ENCODE measurements at places on chromosomes 2 and 18. TPM values are rescaled to one million over a fixed set of nuclear protein-coding genes. Genes with fewer than 3 reads are reported as not detected.
A peak's percentile ranks its signal among the peaks of the same experiment; 100 is the strongest.

DNA sequence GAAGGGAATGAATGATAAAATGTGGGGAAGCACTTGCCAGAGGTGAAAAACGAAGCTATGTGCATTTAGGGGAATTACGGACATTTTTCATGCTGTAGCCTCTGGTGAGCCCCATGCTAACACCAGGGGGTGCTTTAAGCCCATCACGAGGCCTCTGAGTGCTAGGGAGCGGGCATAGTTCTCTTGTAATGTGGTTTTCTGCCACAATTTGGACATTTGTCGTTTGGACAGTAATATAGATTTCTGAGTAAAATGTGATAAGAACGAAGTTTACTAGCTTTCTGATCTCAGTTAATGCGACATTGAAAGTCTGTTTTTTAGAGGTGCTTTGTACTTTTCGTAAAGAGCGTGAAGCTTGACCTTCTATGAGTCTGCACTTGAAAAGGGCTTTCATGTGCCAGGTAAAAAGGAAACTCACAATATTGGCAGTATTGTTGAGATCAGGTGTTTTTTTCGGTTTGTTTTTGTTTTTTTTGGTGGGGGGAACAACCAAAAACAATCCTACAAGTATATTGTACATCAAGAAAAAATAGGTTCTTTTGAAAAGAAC, 50.6 kb downstream of the TRAF3IP1 start:
- peak; percentile 51 for DNase-seq

DNA sequence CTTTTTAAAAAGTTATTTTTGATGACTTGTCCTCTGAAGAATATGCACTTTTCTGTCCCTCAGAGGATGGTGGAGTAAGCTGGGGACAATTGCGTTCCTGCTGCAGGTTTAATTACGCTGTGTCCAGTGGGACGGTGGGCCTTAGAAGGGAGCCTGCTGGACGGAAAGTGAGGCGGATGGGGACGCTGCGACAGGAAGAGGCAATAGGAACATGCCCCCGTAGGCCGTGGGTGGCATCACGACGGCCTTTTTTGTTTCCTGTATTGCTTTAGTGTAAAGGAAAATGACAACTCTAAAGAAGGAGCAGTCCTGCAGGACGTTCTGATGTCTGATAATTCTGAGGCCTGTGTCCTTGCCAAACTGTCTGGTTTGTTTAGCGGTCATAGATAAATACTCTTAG, 121.6 kb downstream of the NFATC1 start:
- DNase-seq: no peak

- no peak for DNase-seq
Measured at GRCh38 chr2:202405798-202406197, 29.7 kb downstream of the BMPR2 start.

DNA sequence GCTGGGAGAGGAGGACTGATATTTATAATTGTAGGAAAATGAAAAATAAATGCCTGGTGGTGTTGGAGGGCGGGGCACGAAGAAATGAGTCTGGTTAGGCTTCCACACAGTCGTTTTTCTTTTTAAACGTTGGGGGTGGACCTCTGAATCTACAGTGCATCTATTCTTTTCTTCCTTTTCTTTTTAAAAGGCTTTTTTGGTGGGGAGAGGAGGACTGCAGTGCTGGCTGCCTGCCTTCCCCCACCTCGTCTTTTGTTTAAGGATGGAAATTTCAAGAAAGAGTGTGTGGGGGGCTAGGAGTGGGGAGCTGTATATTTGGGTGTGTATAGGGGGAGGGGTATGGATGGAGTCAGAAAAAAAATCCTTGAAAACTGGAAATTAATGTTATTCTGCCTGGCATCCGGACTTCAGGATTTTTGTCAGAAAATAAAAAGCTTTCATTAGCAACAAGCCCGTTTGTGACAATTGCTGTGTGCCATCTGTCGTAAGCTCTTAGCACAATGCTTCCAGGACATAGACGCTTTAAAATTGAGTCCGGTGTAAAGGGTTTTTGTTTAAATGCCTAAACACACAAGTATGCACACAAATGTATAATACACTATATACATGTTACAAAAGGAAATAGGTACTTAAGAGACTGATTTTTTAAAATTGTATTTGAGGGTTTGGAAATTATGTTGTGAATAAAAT, 1.1 kb downstream of the MAP2 start:
- no peak for DNase-seq

DNA sequence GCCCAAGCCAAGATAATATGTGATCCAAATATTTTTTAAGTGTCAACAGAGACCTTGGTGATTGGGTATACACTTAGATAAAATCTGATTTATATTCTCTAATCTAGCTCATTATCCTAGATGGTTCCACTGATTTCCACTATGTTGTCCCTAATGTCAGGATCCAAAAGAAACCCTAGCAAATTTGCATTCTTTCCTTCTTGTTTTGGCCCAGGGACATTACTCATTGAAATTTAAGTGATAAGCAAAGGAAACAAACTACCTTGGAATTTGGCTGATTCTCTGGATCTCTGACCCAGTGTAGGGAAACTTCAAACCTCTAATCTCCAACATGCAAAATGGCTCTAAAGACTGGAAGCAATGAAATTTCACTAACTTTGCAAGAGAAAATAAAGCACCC, 179.8 kb upstream of the MEIS1 start:
- DNase-seq: no peak

DNA sequence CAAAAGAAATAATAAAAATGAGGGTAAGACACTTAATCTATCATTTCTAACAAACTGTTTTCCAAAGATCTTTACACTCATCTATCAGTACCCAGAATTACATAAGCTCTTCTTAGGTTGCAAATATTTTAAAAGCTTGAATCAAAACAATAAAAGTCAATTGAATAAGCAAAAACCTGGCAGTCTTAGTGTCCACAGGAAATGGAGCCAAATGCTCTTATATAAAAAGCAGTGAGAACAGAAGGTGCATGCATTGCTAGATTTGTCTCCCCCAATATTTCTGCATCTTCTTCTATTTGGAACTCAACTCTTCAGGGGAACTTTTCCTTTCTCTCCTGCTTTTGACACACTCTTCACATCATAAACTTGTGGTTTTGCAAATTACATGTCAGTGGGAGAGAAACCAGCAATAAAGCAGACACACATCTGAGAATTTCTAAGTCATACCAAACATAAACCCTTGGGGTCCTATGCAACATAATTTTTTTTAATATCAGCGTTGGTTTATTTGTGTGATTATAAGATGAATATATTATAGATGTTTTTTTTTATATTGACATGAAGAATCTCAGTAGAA, 343.9 kb upstream of the ACVR2A start:
- no peak for DNase-seq

DNA sequence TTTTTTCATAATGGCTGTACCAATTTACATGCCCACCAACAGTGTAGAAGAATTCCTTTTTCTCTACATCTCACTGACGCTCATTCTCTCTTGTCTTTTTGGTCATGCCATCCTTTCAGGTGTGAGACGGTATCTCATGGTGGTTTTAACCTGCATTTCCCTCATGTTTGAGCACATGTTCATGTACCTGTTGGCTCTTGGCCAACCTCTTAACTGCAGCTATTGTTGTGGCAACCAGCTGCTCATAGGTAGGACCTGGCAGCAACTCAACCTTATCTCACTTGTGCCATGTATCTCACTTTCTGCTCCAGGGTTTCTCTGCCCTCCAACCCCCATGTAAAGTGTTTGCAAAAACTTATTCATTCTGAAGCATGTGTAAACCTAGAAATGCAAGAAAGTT, 167.5 kb downstream of the UPP2 start:
- DNase-seq: no peak

DNA sequence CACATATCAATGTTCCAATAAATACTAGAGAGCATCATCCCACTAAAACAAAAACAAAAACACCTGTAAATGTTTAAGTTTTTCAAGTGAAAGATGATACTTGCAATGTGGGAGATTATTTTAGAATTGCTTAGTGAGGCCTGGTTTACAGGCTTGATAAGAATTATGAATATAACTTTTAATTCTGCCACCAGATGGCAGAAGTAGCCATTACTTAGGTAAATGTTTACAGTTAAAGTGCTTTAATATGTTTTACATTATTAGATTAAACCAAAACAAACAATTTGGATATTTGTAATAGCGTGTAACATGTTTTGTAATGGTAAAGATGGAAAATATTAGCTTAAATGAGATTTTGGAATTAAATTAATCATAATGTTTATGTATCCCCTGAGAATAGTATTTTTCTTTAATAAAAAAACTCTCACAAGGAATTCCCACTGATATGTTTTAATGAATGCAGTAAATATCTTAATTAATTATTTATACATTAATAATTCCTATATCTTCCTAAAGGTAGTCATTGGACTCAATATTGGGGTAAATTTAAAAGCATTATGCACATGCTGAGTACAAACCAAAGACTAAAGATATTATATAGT, 522.0 kb downstream of the SPAG16 start:
- peak; percentile 12 for DNase-seq

DNA sequence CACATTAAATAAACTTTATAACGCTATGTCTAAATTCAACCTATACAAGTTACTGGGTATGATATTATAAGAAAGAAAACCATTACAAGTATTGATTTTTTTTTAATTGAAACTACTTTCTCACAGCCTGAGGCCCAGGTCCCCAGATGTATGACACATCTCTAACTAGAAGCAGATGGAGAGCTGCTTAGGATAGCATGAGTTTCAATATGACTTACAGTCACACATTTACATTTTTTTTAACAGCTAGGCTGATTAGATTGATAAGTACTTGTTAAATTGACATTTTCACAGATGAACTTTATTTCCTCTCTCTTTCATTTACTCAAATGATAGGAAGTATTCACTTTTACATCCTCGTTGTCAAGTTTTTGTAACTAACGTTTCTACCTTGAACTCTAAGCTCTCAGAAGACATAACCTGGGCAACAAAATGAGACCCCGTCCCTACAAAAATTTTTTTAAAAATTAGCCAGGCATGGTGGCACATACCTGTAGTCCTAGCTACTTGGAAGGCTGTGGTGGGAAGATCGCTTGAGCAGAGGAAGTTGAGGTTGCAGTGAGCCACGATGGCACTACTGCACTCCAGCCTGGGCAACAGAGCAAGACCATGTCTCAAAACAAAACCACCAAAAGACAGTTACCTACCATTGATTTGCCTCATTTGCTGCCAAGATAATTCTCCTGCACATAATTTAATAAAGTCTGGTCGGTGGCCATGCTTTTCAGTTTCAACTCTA, 52.4 kb downstream of the STK39 start:
- no peak for DNase-seq

DNA sequence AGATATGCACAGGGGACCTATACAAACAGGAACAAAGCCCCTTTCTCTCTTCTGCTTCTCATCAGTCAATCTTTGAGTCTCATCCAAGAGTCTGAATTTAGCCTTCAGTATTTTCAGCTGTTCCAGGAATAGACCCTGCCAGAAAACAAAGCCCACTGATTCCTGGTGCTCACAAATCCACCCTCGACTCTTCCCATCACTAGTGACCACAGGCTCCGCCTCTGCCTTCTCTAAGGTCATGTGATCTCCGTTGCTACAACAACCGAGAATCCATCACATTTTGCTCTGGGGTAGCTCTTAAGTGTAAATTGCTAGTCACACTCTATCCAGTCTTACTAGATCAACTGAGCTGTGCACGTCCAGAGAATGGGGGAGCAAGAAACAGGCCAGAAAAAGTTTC, 46.4 kb upstream of the SPTBN1 start:
- DNase-seq: no peak

DNA sequence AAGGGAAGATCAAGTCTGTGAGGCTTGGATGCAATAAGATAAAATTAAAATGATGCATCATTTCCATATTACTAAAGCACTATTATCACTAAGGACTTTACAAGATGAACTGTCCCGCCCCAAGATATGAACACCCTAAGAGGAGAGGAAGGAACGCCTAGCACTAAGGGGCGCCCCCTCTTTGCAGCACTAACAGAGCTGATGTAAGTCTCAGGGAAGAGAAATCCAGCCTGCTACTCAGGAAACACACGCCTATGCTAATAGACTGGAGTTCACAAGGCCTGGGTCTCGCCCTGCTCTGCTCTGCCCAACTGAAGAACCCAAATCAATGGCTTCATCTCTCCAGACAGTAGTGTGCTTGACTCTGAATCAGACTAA, 6.1 kb downstream of the INO80C start:
- no peak for DNase-seq

FRZB gene
- polyA plus RNA-seq: not detected

PCARE gene
- 0.05 TPM for polyA plus RNA-seq

C1GALT1C1L gene
- polyA plus RNA-seq: 0.42 TPM

CDCA7 gene
- 34.4 TPM for polyA plus RNA-seq

REG3A gene
- not detected for polyA plus RNA-seq

NT5C1B gene
- polyA plus RNA-seq: not detected

HRH4 gene
- polyA plus RNA-seq: not detected

ESPNL gene
- not detected for polyA plus RNA-seq

SUMO1 gene
- polyA plus RNA-seq: 70.9 TPM

CHN1 gene
- polyA plus RNA-seq: 8.2 TPM

NOL4 gene
- not detected for polyA plus RNA-seq

TACR1 gene
- not detected for polyA plus RNA-seq

SLC5A7 gene
- polyA plus RNA-seq: not detected

SERPINB4 gene
- 1.3 TPM for polyA plus RNA-seq

TGFBRAP1 gene
- 9.8 TPM for polyA plus RNA-seq
